ENCODE measurements at places on chromosomes 11 and 22. TPM values are rescaled to one million over a fixed set of nuclear protein-coding genes. Genes with fewer than 3 reads are reported as not detected.

Gene RASSF7
- total RNA-seq = 3.9 TPM

Gene OR5M3
- total RNA-seq = not detected

Gene OR8H3
- total RNA-seq = not detected

Gene TIGD3
- total RNA-seq = 0.54 TPM

Gene TSPAN32
- 15.0 TPM for total RNA-seq
